ENCODE measurements at places on chromosomes 13 and 19. TPM values are rescaled to one million over a fixed set of nuclear protein-coding genes. Genes with fewer than 3 reads are reported as not detected.

LILRB5 gene
- 0.10 TPM for total RNA-seq

CLEC17A gene
- total RNA-seq = 1.6 TPM

URAD gene
- not detected for total RNA-seq

NTF4 gene
- total RNA-seq = not detected

GFY gene
- not detected for total RNA-seq

PLPPR3 gene
- total RNA-seq = not detected

ADGRE3 gene
- total RNA-seq = 0.63 TPM

RASGRP4 gene
- 19.3 TPM for total RNA-seq

DCT gene
- not detected for total RNA-seq

ZNF320 gene
- not detected for total RNA-seq

ATCAY gene
- not detected for total RNA-seq

KL gene
- 0.10 TPM for total RNA-seq

BST2 gene
- total RNA-seq = 25.1 TPM

LSM7 gene
- total RNA-seq = 111 TPM

ZNF587B gene
- total RNA-seq = 25.5 TPM

CGB1 gene
- not detected for total RNA-seq

HIPK4 gene
- 0.10 TPM for total RNA-seq

URI1 gene
- total RNA-seq = 78.5 TPM

Measured in mononuclear cell (primary cell).